ENCODE measurements at places on chromosomes 11 and 22.

DNA sequence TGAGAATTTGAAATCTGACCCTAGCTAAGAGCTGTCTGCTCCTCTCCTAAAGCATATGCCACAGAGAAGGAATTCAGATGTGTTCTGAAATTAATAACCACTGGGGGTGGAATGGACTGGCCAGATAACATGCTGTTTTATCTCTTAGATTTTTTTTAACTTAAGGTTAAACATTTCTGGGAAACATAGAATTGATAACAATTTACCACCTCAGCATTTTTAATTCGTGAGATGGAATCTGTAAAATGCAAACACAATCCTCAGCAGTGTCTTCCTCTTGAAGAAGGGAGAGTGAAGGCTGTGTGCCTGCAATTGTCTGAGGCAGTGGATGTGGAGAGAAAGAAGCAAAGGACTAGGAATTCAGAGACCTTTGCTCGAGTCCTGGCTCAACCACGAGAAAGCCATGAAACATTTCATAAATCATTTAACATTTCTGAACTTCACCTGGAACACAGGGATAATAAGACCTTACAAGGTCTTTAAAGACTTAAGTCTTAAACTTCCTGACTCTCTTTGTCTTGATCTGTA is at the start of gene SLC5A12:
TSS of gene SLC5A12 (minus strand) at position 113 of the 528 bp plus-strand sequence. CDS start 346 bp downstream, outside the sequence.
- no peak for DNase-seq

DNA sequence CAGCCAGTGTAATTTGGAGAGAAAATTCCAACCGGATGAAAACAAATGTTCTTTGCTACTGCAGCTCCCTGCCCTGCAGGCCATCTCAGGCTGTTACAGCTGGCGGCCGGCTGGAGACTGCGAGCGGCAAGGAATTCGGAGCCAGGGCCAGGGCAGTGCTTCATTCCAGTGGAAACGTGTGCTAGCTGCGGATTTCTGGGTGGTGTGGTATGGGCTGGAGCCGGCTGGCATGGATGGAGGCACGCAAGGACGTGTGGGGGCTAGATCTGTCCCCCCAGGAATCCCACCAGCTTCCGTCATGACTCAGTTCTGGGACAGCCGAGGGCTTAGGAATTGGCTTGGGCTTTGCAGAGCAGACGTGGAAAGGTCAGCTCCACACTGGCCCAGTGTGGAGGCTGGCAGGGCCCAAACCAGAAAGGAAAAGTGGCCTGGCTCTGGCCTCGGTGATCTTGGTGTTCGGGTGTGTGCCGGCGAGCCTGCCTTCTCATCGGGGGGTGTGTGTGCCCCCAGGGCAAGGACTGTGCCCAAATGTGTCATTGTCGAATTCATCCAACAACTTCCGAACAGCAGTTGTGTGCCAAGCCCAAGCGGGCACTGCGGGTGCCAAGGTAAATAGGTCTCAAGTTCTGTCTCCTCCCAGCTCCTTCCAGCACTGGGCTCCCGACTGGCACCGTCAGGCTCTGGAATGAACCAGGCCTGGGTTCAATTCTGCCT is 48.1 kb upstream of the SHISAL1 start:
- no peak for DNase-seq

- no peak for DNase-seq
These were observed 16.0 kb upstream of the CCDC90B start for GRCh38 chr11:83302151-83302550.

- no peak for DNase-seq
These were observed 15.5 kb upstream of the TIMP3 start for GRCh38 chr22:32786027-32786418.

GRCh38 chr22:29152954-29153719 is 52.6 kb upstream of the EMID1 start:
- no peak for DNase-seq

DNA sequence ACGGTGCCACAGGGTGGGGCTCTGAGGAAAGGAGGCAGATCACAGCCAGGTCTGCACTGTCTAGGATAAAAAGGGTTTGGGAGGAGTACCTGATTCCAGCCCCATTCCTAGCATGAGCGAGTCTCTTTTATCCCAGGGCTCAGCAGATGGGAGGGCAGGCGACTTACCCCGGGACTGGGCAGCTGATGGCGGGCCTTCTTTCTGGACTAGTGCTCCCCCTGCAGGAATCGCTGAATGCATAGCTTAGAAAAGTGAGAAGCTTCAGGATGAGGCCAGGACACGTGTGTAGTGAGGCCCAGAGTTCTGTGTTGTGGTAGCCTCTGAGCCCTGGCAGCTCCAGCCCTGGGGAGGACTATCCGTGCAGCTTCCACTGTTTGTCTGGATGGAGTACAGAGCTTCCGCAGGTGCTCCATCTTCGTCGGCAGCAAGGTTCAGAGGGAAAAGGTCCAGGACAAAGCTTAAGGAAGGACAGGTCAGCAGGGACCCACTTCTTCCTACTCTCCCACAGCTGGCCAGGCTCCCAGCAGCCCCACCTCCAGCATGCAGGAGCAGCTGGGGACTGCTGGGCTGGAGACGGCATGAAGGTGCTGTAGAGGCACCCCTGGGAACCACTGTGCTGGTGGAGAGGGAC is 30.4 kb downstream of the COMMD9 start:
- peak; percentile 62 for DNase-seq

DNA sequence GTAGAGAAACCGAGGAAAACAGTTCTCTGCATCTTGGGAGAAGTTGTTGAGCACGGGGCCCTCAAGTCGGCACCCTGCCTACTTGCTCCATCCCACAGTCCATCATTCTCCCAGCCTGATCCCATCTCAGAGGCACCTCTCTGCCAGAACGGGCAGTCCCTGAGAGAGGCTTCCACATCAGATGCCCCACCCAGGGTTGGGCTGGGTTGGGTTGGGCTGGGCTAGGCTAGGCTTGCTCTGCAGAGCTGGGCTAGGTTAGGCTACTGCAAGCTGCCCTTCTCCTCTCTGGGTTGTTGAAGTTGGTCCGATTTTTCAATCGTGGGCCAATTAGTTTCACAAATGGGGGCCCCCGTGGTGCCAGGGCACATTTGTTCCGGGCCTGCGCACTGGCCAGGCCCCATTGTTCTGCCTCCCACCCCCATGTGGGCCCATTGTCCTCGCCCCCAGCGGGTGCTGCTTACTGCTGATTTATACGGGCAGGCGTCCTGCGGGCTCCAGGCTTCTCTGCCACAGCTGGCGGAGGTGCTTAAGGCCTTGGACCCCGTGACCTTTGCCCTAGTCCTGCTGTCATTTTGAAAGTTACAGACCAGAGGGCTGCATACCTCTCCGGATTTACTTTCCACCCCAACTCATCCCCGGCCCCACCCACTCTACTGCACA is 63.7 kb upstream of the NNMT start:
- DNase-seq: no peak

DNA sequence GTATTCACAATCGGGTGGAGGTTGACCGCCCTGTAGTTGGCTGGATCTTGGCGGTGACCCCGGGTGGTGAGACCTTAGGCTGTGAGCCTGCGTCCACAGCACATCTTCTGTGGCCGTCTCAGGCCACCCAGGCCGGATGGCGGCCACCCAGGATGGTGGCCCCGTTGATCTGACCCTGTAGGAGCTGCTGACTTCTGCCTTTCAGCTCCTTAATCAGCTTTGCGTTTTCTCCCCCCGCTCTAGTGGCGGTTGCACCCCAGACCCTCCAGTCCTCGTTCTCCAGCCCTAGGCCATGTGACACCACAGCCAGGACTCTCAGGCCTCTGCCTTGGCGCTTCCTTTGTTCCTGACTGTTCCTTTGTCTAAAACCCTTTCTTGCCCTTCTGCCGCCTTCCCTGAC is 244.0 kb downstream of the TBC1D22A start:
- DNase-seq: no peak

All from NCI-H524 treated with DMSO at 0.1 percent for 48 hours (cell line).